GM10248 (cell line): ENCODE measurements at places on chromosomes 12 and 14.

DNA sequence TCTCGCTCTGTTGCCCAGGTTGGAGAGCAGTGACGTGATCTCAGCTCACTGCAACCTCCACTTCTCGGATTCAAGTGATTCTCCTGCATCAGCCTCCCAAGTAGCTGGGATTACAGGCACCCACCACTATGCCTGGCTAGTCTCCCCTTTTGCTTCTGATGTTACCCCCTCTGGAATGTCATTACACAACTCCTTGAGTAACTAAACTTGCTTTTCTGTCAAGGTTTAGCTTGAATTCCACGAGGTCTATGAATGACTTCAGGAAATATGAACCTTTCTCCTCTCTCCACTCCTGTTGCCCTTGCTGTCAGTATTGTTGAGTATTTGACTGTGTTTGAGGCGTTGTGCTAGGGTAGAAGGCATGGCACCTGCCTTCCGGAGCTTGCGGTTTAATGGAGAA lies 16.8 kb upstream of the RTRAF start:
- no peak for DNase-seq

GRCh38 chr12:1544996-1545700 lies 49.2 kb downstream of the FBXL14 start:
- DNase-seq, result no peak

DNA sequence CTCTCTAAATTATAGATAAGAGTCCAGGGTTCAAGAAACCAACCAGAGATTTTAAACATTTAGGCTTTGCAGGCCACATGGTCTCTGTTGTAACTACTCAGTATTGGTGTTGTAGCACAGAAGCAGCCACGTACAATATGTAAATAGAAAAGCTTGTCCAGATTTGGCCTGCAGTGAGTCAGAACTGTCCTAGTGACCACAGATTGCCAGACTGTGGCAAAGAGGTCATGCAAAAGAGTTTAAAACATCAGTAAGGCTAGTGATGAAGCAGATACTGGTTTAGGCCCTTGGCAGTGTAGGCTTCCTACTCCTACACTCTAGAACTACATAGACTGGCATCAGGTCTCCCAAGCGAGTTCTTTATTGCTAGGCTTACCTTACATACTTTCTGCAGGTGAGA lies 117.6 kb upstream of the GARIN6 start:
- DNase-seq, result peak; percentile 20

DNA sequence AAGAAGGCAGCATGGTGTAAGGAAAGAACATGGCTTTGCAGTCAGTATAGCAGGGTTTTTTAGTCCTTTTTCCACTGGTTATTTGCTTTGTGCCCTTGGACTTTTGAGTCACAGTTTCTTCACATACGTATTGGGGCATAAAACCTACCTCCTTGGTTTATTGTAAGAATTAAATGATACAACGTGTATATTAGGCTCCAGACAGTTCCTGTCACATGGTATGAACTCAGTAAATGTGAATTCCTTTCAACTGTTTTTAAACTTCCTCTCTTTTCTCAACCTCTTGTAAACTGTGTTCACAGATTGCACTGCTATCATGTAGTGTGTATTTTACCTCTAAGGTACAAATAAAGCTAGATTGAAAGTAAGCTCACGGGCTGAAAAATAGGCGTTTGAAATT lies 29.5 kb downstream of the MSRB3 start:
- DNase-seq, result no peak

- DNase-seq, result no peak
Observed at GRCh38 chr12:65952737-65953209, 128.5 kb downstream of the HMGA2 start.

DNA sequence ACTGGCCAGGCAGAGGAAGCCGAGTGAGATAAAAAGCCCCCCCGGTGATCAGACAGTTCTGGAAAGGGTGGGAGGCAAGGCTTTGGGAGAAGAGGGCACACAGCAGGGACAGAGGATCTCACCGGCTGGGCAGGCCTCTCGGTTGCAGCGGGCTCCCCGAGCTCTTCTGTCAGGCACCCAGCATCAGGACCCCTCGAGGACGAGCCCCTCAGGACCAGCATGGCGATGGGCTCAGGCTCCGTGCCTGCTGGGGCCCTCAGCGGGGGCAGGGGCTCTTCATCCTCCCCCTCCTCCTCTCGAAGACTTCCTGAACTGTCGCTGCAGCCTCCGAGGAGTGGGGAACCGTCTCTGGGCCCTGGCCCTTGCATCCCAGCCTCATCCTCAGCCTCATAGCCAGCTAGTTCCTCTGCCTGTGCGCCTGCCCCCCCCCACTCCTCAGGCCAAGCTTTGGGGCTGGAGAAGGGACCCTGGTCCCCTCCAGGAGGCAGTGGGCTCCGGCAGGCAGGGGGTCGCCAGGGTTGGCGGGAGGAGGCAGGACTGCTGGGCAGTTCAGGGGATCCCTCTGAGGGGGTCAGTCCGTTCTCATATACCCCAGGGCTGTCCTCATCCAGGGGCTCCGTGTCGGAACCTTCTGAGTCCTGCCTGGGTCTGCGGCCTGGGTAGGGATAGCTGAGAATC lies 3.4 kb upstream of the AP1G2 start:
- DNase-seq, result no peak

DNA sequence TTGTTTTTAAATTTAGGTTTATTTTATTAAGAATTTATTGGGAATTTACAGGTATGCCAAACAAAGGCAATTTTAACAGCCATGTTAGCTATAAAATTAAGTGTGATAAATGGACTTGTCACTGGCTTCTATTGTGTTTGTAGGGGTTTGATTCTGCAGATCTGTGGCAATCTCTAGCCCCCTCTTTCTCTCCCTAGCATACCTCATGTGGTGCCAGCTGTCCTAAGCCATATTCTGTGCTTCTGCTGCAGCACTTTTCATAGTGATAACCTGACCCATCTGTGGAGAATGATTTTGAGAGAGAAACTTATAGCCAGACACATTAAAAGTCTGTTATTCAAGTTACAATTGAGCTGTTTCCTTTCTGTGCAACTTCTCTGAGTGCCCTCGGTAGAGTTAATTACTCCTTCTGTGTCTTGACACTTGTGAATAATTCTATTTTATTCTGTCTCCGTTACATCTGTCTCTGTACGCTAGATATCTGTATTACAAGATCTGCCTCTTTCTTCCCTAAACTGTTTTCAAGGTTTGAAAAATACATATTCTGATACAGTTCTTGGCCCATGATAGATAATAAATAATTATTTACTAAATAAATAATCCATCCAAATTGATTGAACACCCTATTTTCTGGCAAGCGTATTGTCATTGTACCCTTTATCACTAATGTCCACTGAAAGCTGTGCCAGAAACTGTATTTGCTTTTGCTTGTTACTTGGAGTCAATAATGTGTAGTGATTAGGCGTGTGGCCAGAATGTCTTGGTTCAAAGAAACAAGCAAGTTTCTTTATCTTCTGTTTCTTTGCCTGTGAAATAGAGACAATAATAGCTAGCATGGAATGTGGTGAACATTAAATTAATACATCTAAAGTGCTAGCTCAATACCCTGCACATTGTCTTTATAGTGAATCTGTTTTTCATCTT lies 40.0 kb downstream of the FRS2 start:
- no peak for DNase-seq

DNA sequence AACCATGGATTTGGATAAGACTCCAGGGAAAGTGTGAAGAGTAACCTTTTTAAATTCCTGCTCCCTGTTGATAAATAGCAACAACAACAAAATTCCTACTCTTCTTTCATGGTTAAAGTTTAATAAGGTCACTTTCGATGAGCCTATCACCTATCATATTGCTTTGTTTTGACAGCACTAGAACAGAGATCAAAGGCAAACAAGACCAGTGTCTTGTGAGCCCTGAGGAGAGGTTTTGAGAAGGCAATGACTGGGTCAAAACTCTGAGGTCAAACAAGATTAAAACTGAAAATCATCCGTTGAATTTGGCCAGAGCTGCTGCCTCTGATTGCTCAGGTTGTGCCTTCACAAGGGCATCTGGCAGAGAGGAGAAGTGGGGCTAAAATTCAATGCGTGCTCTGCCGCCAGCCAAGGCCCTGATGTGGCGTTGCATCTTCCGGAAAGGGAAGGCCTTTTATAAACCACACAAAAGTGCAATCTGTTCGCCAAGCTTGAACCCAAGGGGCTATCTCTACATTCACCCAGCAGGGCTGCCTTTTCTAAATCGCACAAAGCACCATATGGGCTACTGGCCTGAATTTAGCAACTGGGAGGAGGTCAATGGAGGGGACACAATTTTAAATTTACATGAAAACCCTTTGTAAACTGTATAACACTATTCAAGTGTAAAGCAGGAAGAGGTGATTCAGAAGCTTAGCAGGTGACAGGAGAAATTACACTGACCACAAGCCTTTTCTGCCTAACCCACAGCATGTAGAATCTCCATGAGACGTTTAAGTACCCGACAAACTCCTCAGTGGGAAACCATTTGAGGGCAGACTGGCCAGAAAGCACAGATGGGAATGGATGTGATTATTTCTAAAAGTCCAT lies 140.8 kb downstream of the DAD1 start:
- peak; percentile 42 for DNase-seq

- peak; percentile 37 for DNase-seq
Observed at GRCh38 chr12:101877806-101878242, 444 bp downstream of the DRAM1 start.

DNA sequence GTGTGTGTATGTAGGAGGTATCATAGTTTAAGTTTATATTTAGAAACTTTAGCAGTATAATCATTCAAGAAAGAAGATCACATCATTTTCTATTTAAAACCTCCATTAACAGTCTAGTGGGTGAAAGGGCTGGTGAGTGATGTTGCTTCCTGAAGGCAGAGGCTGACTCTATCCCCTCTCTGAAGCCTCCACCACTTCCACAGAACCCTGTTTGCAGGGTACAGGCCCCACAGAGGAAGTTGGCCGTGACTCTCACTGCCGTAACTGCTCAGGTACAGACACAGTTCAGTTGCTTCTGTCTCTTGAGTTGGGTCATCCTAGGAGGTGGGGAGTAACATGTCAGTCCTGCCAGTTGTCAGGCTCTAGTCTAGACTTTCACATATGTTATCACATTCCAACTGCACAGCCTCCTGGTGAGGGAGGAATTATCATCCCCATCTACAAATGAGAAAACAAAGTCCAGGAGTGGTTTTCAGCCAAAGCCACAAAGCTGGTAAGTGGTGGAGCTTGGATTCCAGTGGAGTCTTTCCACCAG lies 31.5 kb downstream of the CFL2 start:
- peak; percentile 23 for DNase-seq

- DNase-seq, result no peak
Observed at GRCh38 chr12:120495186-120495730, 655 bp upstream of the DYNLL1 start.
